ENCODE measurements at places on chromosomes 1 and 21.
A peak's percentile ranks its signal among the peaks of the same experiment; 100 is the strongest.

- no peak for DNase-seq
These were observed 9.3 kb upstream of the VANGL1 start for GRCh38 chr1:115632251-115633026.

- DNase-seq, result peak; percentile 12
These were observed 18.9 kb downstream of the CAP1 start for GRCh38 chr1:40059338-40059959.

DNA sequence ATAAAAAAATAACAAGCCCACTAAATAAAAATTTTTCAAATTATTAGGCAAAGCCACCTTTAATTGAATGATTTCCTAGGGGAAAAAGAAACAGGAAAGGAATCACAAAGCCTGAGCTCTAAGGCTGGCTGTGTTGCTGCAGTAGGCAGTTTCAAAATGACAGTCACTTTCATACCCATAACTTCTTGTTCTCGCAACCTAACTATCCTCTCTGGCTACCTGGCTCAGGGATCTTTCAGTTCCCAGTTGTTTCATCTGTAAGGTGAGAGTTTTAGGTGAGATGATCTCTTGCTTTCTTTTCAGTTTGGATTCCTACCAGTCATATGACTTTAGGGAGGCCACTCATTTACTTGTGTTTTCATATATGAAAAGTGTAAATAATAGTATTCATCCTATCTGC is 226.1 kb downstream of the ASTN1 start:
- DNase-seq, result no peak

DNA sequence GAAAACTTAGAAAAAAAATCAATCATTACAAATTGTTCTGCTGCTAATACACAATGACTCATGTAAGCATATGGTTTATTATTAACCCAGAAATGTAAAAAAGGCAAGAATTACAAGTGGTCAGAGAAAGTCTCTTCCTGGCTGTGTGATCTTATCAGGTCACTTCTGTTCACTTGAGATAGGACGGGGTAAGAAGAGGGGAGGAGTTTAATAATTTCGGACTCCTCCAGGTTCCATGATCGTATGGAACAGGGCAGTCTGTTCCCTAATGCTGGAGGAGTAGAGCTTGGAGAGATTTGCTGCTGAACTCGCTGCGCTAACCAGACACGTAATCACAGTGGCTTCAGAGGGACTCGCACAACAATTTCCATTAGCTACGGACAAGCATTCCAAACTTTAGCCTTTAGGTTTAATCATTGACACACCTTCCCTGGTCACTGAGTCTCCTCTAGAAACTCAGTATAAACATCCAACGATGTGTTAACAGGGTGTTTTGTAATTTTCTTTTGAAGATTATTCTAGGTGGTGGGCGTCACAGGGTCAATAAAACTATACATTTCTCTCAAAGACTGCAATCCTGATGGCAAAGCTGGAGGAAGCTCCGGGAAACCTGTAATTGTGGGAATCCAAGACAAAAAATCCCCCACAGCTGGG is 1.3 kb downstream of the CRYZ start:
- DNase-seq, result no peak

GRCh38 chr1:91774520-91775203 is 111.3 kb downstream of the TGFBR3 start:
- no peak for DNase-seq

DNA sequence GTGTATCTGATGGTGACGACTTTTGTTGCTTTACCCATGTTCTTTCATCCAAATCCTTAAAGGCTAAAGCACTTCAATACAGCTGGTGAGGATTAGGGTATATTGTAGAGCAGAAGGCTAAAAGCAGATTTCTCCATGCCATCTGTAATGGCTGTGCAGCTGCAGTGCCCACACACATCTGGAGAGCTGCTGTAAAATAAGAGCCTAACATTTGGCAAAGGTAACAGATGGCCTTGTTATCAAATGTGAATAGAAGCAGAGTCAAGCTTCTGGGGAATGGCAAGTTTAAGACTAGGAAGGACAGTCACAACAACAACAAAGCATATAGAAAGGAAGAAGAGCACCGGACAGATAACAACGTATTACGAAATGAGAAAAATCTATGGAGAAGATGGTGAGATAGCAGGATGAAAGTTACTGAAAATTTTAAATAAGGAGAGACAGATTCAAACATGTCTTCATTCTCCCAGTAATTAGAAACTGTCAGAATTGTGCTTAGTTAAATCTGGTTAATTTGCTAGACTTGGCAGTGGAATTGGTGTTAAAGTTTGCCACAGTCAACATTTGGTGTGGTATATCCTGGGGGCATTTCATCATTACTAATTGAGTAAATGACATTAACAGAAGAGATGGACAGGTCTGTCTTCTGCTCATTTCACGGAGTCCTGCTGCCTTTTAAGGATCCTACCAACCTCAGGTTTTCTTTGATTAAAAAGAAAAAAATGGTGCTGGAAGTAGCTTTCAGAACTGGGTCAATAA is 1093.2 kb downstream of the ADGRL2 start:
- no peak for DNase-seq

DNA sequence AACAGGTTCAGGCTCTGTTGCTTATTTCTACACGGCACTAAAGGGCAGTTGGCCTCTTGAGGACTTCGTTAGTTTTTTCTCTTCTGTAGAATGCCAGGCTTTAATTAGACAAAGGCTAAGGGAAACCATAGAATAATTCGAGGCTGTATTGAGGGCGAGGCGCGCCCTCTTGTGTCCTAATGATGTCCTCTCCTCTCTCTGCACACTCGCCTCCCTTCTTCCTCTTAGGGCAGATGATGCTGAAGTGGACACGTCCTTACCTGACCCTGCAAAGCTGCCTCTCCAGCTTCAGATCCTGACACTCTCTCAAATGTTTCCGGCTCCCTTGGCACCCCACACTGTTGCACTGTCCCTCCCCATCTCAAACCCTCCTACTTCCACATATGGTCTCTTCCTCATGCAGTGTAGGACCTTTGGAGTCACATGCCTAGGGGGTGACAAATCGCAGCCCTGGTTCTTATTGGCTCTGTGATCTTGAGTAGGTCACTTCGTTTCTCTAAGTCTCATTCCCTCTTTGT is 1.9 kb upstream of the ZSCAN20 start:
- DNase-seq, result peak; percentile 12

GRCh38 chr1:240495601-240496000 is 116.4 kb downstream of the GREM2 start:
- no peak for DNase-seq

DNA sequence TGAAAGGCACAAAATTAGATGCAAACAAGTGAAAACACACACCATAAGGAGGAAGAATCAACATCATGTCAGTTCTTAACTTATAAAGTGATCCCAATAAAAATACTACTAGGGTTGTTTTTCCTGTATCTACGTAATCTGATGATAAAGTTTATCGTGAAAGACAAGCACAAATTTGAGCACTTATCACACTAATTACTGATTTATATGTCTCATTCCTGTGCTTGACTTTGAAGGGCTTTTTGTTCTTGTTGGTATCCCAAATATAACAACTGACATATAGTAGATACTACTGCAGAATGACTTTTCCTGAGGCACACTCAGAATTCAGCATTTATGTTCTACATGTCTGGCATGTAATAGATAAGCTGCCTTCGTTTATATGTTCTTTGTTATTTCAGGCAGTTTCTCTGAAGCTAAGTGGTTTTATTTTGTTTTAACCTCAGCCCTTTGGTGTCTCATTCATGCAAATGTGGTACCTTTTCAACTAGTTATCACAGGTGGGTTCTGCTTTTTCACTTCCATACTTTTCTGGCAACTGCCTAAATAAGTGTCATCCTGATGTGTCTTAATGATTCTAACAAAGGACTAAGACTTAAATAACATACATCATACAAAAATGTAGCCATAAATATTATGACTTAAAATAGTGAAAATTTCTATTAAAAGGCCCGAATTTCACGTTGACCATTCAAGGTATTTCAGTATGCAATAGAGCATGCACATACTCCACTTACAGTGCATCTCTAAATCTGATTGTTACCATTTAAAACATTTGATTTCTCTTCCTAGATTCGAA is 73.2 kb downstream of the LRRC8C start:
- no peak for DNase-seq

DNA sequence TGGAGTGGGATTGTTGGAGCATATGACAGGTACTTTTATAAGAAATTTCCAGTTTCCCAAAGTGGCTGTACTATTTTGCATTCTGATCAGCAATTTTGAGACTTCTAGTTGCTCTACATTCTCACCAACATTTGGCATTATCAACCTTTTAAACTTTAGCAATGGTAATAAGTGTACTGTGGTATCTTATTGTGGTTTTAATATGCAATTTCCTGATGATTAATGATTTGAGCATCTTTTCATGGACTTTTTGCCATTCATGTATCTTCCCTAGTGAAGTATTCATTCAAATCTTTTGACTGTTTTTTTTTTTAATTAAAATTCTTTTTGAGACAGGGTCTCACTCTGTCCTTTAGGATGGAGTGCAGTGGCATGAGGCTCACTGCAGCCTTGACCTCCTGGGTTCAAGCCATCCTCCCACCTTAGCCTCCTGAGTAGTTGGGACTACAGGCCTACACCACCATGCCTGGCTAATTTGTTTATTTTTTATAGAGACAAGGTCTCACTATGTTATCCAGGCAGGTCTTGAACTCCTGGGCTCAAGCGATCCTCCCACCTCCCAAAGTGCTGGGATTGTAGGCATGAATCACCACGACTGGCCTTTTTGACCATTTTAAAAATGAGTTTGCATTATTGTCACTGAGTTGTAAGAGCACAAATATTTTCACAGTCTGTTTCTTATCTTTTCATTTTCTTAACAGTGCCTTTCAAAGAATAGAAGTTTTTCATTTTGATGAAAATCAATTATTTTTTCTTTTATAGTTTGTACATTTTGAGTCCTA is 7.8 kb upstream of the SLC6A9 start:
- DNase-seq, result no peak

DNA sequence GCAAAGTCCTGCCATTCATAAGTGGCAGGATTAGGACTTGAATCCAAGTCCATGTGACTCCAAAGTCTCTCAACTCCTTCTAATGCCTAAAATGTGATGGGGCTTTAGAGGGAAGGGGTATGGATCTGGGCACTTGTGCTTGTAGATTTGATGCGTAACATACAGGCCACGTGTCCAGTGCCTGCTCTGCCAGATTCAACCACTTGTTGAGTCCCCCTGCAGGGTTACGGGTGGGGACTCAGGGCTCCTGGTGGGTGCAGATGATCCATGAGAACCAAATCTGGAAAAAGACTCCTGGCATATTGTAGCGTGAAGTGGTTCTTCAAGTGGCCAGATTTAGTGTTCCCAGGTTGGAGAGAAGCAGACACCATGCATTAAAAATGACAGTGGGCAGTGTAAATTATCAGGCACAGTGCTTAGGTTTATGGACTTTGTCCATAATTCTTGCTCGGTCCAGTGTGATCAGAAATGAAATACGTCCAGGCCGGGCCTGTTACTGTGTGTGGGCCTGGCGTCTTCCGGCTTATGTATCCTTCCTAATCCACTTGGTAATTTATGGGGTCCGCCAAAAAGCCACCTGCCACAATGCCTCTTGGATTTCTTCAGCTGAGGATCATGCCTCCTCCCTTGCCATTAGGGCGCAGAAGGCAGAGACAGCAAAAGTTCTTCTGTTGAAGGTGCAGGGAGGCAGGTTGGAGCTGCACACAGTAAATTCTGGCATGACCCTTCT is 51.2 kb upstream of the LRP8 start:
- no peak for DNase-seq

GRCh38 chr1:52955129-52955970 is 28.3 kb downstream of the SCP2 start:
- DNase-seq, result no peak

- no peak for DNase-seq
These were observed 7.0 kb downstream of the SLC30A1 start for GRCh38 chr1:211571998-211572397.

DNA sequence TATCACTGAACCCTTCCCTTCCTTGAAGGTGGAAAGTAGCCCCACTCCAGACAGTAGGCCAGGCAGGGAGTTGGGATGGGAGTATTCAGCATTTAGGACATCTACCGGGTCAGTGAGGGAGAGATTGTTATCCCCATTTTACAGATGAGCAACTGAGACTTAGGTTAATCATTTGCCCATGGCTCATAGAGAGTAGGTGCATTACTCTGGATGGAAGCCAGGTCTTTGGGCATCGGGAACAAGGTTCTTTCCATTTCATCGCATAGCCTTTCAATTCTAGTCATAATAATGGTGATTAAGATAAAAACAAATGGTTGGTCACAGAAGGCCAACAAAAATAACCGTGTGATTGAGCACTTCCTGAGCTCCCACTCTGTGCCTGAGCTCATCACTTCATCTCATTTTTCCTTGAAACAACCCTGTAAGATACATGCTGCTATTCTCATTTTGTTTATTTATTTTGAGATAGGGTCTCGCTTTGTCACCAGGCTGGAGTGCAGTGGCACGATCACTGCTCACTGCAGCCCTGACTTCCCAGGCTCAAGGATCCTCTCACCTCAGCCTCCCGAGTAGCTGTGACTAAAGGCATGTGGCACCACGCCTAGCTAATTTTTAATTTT is 64.8 kb downstream of the NAV1 start:
- DNase-seq, result no peak

GRCh38 chr1:36824390-36824861 is 209.9 kb downstream of the GRIK3 start:
- DNase-seq, result no peak

DNA sequence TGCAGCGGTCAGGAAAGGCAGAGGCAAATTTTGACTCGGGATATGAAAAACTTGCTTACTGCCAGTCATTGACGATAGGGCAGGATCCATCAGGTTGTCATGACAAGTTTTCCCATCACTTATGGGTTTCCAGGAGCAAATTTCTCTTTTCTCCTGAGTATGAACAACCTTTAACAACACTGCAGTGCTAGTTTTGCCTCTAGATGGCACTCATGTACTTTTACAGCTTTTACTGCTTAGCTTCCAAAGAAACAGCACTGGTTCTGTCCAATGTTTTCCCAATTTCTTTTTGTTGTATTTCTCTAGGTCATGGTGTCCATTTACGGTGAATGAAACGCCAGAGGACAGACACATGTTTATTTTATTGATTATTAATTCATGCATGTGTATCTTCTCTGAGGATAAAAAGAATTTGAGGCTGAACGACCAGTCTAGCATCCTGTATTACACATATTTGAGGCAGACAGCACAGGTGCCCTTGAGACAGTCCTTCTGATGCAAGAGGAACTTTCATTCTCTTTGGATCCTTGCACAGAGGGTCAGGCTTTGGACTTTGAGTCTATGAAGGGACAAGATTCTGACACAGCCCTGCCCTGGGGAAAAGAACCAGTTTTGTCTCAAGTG is 112.3 kb upstream of the TRABD2B start:
- DNase-seq, result peak; percentile 15

DNA sequence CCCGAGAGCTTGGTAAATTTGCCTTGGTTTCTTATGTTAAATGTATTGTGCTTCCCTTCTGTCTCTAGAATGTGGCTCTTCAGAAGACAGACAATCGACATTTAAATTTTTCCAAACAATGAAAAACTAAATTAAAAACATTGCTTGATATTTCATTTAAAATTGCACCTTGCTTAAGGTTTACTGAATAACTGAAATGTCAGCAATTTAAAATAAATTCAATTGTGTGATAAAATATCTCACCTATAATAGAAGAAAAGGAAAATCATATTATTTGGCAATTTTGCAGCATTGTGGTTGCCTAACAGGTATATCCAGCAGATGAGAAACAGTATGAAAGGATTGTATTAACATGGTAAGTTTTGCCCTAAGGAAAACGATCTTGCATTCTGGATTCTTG is 56.5 kb downstream of the MAP3K21 start:
- DNase-seq, result no peak
